ENCODE measurements at places on chromosomes 11 and 22.

GRCh38 chr11:82871646-82872045 is 28.6 kb downstream of the PRCP start:
- DNase-seq, result no peak

DNA sequence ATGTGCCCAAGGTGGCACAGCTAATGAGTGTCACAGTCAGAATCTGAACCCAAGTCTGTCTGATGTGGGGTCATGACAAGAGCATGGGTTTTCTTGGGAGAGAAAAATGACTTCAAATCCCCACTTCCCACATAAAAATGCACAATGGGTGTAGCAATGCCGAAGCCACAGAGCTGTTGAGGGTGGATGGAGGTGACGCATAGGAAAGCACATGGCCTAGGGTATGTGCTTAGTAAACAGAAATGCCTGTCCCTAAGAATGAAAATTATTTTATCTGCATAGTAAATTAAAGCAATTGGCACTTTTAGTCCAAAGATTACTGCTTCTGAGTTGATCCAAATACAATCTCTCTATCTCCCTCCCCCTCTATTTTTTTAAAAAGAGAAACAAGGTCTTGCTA is 10.9 kb downstream of the MICAL3 start:
- DNase-seq, result no peak

GRCh38 chr11:61555978-61556377 is 24.9 kb downstream of the SYT7 start:
- no peak for DNase-seq

DNA sequence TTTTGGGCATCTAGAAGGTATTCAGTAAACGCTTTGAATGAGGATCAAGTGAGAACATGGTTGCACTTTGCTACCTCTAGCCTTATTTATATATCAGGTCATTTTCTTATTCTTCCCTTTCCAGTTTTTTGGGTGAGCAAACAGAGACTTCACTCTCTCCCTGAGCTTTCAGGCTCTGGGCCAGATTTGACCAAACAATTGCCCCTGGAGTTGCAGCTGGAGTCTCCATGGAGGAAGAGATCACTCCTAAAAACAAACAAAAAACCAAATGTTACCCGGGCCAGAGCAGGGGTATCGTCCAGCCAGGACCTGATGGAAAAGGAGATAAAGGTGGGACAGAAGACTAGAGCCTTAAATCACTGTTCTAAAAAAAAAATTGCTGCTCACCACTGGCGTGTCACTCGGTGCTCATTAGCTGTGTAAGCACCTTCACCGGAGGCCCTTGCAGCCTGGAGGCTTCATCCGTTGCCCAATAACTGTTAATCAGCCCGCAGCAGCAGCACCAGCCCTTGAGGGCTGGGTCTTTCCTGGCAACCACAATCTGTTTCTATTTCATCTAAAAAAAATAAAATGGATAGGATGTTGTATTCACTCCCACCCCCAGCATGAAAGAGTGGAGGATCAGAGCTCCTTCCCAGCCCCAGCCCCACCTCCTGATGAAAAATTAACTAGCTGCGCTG is 125.0 kb downstream of the PKNOX2 start:
- no peak for DNase-seq

GRCh38 chr11:38582151-38582550 is 1984.1 kb upstream of the RAG2 start:
- no peak for DNase-seq

- no peak for DNase-seq
These were observed 2.2 kb downstream of the RFPL2 start for GRCh38 chr22:32202539-32203180.

DNA sequence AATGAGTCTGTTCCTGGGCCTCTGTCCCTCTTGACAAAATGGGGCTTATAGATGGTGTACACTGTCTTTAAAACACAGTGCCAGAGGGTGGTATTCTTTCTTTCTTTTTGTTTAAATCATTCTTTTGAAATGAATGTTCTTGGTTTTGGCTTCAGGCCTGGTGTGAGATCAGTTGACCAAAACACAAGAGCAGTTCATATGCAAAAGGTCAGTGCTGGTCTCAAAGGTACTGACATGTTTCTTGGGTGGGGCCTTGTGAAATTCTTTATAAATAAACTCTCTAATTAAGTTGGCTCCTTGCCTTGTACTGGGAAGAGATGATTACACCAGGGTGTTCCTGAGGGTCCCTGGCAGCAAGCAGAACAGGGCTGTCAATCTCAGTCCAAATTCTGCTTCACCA is 110.0 kb downstream of the FBXO7 start:
- DNase-seq, result no peak

GRCh38 chr22:17825876-17826550 is 51.7 kb upstream of the BID start:
- no peak for DNase-seq

GRCh38 chr11:64765291-64765850 is 5.6 kb upstream of the PYGM start:
- DNase-seq, result no peak

DNA sequence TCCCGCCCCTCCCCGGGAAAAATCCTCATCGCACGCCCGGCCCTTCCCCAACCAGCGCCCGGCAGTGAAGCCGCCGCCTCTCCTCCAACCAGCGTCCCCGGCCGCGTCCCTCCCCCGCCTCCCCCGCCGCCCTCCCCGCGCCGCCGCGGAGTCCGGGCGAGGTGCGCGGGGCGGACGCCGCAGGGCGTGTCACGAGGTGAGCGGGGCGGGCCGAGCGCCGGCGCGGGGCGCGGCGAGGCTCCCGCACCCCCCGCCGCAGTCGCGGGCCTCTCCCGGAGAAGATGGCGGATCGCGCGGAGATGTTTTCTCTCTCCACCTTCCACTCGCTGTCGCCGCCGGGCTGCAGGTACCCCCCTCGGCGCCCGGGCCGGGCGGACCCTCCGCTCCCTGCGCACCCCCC is at the start of gene MAPK8IP2:
TSS of gene MAPK8IP2 (plus strand) at position 256 of the 400 bp plus-strand sequence. CDS start at position 282, 26 bp downstream.
- no peak for DNase-seq
